NCI-H226 (cell line): ENCODE measurements at places on chromosomes 5 and 9.

- peak; percentile 62 for DNase-seq
These were observed 135.9 kb upstream of the LIFR start for GRCh38 chr5:38692346-38692745.

- DNase-seq: no peak
These were observed 7.4 kb upstream of the IFNA1 start for GRCh38 chr9:21432672-21433425.

DNA sequence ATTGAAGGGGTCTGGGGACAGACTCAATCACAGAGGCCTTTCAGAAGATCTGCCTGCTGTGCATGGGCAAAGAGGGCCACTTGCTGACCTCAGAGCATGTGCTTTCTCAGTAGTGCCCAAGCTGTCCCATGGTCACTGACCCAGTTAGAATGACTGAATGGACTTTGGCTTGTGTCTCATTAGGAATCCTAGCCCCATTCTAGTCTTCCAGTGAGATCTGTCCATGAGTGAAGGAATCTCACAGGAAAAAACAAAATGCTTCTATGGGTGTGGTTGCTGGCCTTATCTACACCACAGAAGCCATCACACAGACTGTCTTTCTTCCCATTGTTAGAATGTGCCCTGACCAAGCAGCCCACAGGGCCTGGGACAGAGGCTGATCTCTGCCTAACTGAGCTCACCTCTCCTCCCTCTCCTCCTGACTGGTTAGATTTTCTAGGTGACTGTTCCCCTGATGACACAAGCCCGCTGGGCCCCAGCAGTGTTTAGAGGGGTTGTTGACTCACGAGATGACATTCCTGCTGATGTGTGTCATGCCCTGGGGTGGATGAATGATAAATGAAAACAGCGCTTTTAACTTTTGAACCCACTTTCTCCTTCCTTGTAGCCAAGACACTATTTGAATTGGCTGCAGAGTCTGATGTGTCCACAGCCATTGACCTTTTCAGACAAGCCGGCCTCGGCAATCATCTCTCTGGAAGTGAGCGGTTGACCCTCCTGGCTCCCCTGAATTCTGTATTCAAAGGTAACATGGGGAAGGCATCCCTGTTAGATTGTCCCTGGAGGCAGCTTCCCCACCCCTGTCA, 24.8 kb downstream of the TGFBI start:
- DNase-seq: peak; percentile 91

DNA sequence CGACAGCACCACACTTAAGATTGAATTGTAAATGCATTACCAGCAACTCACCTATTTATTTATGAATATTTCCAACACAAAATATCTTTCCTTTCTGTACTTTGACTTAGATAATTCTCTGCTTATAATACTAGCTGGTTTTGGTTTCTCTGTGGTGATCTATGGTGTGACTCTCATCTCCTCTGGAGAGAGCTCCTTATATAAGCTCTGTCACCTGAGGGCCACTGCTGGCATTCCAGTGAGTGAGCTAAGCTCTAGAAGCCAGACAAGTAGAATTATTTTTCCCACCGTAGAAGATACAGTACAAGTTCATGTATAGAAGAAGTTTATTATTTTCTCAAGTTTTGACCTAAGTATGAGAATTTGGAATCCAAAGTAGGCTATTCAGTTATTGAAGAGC, 111.5 kb downstream of the CDC42SE2 start:
- DNase-seq: no peak

DNA sequence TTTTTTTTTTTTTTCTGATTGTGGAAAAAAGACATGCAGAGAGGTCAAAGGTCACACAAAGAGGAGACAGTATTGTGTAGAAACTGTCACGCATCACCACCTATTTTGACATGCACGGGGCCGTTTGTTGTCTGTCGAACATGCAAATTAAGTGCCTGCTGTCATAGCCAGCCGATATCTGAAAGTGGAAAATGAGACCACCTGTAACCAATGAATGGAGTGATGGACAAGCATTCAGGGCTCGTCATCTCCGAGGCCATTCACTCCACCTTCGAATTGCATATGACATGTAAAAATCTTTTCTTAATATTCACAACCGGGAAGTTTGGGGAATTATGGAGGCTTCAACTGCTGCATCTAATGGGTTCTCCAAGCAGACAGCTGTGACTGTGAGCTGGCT, 512.2 kb upstream of the ADAMTS16 start:
- no peak for DNase-seq

GRCh38 chr5:97980291-97980690, 793.2 kb upstream of the RGMB start:
- no peak for DNase-seq

GRCh38 chr5:77882670-77883257, 106.6 kb upstream of the TBCA start:
- peak; percentile 77 for DNase-seq

DNA sequence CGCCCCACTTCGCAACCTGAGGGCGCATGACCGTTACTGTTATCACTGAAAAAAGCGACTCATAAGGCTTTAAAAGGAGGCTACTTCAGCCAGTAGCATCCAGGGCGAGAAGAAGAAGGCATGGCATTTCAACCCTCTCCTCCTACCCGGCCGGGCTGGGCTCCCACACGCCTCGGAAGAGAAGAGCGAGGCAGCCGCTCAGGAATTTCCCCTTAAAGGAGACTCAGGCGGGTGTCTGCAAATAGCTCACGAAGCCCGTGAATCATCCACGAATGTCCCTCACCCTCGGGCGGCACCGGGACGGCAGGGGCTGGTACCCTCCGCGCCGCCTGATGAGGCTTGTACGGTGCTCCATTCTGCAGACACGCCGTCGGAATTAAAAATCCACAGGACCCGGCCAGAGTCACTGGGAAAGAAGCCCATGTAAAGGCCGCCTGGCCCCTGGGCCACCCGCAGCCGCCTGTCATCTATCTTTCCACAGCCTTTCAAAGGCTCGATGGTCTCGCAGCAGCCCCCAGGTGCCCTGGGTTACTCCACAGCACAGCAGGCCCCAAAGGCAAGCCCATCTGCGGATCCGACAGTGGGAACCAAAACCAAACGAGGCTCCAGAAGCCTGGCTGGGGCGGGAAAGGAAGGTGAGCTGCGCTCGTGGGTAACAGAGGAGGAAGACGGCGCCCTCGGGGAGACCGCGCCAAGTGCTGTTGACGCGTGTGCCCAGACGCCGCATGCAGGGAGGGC, 11.8 kb downstream of the SLC12A7 start:
- DNase-seq: peak; percentile 70

- DNase-seq: no peak
These were observed 110.0 kb upstream of the PTGER4 start for GRCh38 chr5:40569546-40570270.

- no peak for DNase-seq
These were observed 18.8 kb downstream of the BICD2 start for GRCh38 chr9:92745881-92746280.

DNA sequence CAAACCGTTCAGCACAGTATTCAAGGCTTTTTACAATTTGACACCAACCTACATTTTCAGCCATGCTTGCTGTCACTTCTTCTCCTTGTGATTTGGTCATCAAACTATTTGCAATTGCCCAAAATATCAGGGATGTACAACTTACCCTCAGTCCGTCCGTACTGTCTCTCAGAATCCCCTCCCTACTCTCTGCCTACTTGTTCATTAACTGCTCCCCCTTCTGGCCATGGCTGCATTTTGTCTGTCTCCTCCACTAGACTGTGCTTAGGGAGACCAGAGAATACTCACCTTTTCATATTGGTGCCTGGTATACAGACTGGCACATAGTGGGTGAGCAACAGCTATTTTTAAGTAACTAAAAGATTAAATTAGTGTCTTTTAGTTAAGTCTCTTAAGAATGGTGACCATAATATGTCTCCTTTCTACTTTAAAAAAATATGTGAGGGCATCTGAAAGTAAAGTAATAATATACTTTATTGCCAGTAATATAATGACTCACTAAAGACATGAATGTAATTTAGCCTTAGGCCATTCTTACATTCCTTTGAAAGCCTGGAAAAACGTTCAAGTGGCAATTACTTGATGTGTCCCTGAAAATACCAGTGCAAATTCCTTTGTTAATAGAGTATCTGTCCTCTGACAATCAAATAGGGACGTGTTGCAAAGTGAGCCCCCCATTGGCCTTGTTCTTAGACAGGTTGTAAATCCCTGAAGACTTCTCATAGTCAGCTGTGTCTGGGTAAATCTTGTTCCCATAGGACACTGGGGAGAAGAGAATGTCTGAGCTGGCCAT, 27.8 kb downstream of the PRLR start:
- DNase-seq: peak; percentile 36

DNA sequence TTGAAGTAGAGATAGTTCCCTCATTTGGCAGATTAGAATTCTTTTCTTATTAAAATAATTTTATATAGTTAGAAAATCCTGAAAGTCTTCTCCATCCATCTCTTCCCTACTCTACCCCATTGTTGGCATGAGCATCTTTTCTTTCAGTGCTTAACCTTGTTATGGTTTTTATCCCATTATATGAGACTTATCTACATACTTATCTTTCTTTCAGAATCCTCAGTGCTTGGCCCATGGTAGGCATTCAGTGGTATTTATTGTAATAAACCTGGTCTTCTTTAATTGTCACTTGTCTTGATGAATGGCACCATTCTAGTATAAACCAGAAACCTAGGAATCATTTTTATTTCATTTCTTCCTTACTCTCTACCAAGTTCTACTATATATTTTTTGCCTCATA, 169.8 kb upstream of the TLX3 start:
- DNase-seq: no peak

GRCh38 chr5:33475706-33476105, 34.9 kb downstream of the TARS1 start:
- no peak for DNase-seq

- no peak for DNase-seq
These were observed 295.9 kb upstream of the ITGA1 start for GRCh38 chr5:52491818-52492217.

- no peak for DNase-seq
These were observed 168.8 kb upstream of the POC5 start for GRCh38 chr5:75885849-75886596.

- DNase-seq: no peak
These were observed 3.2 kb upstream of the SET start for GRCh38 chr9:128685636-128686489.

- DNase-seq: no peak
These were observed 55.8 kb downstream of the PSMB7 start for GRCh38 chr9:124359426-124359825.

GRCh38 chr9:89168901-89169813, 9.5 kb downstream of the SHC3 start:
- no peak for DNase-seq

GRCh38 chr5:149550594-149551226, 529 bp downstream of the CSNK1A1 start:
- DNase-seq: no peak

DNA sequence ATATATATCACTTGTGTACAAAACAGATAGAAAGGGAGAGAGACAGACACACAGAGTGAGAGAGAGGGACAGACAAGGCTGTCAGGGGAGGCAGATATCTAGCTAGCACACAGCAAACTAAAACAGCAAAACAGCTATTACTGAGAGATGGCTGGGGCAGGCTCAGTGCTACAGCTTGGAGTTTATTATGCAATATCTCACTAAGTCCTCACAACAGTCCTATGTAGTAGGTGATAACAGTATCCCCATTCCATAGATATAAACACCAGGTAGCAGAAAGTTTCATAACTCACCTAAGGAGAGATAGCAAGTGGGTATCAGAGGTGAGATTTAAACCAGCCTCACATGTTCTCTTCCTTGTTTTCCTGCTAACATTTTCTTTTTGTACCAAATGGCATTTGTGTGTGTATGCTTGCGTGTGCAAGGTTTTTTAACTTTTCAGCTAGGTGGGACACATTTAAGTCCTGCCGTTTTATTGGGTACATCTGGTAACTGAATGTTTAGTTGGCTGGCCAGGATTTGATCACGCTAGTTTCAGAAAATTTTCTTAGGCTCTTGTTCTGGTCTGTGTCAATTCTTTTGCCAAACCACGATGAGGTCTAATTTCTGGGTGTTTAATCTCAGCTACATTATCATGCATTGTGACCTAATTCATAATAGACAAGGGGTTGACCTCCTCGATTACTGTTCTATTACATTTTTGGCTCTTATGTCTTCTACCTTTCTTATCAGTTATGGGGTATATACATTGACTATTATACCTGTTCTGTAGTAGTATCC, 105.1 kb downstream of the LMNB1 start:
- no peak for DNase-seq

DNA sequence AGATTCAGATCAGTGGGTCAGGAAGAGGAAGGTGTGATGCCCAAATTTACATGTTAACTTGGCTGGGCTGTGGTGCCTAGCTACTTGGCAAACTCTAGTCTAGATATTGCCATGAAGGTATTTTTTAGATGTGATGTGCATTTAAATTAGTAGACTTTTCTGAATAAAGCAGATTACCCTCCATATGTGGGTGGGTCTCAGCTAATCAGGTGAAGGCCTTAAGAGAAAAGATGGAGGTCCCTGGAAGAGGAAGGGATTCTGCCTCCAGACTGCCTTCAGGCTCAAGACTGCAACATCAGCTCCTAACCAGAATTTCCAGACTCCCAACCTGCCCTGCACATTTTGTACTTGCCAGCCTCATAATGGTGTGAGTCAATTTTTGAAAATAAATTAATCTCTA, 115.8 kb downstream of the CEMIP2 start:
- no peak for DNase-seq

GRCh38 chr5:305459-305858, 16.1 kb upstream of the AHRR start:
- DNase-seq: no peak

DNA sequence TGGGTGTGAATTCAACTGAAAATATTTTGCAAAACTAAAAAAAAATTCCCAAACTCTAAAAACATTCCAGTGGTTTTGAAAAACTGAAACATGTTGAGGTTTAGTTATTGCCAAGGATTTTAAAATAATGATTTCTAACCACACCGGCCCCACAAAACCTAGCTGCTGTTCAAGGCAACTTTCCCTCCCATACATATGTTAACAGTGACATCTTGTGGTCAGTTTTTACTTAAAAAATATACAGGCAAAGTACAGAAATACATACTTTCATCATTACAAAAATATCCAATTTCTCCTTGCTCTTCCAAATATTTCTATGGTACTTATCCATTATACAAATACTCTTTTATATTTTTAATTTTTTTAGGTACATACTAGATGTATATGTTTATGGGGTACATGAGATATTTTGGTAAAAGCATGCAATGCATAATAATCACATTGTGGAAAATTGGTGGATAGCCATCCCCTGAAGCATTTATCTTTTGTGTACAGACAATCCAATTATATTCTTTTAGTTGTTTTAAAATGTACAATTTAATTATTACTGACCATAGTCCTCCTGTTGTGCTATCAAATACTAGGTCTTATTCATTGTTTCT, 34.4 kb upstream of the MRPS30 start:
- peak; percentile 7 for DNase-seq

DNA sequence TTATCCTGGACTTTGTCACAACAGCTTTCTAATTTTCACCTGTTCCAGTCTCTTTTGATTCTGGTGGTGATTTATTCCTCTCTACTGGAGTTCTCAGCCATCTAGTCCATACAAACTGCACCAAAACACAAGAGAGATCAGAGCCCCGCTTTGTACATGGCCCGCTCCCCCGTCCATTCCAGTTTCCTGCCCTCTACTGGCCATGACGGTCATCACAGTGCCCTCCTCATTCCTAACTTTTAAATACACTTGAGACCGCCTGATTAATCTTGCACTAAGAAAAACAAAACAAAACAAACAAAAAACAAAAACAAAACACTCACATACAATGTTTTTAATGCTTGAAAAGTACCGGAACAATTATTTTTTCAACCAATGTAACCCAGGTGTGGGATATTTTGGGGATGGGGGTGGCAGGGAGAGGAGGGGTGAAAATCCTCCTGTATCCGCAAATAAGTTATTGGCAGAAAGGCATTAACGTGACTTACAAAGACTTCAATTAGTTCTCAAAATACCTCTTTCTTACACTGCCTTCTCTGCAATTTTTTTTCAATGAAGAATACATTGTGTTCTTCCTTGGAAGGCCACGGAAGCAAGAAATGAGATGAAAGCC, 84.8 kb upstream of the PAM start:
- no peak for DNase-seq
